Activated T-helper 1 cell treated with anti-CD3 and anti-CD28 coated beads, Interleukin-12 subunit alpha, Interleukin-12 subunit beta, Interleukin-2, Interleukin-4 antibody, amounts not matched to agents 30 ng/mL and 10 ng/mL and 1 ng/mL, durations not matched to agents 14 hours and 24 hours and 36 hours (primary cell): ENCODE measurements at places on chromosomes 4 and X.

GRCh38 chr4:155666344-155667221, at the start of gene GUCY1A1:
Gene GUCY1A1, plus strand, starts transcription at chr4:155666848. Its CDS starts 30,020 bp downstream, at chr4:155696868.
- no peak for DNase-seq

GRCh38 chr4:70992391-70992881, 1.0 kb upstream of the DCK start:
- DNase-seq: no peak

DNA sequence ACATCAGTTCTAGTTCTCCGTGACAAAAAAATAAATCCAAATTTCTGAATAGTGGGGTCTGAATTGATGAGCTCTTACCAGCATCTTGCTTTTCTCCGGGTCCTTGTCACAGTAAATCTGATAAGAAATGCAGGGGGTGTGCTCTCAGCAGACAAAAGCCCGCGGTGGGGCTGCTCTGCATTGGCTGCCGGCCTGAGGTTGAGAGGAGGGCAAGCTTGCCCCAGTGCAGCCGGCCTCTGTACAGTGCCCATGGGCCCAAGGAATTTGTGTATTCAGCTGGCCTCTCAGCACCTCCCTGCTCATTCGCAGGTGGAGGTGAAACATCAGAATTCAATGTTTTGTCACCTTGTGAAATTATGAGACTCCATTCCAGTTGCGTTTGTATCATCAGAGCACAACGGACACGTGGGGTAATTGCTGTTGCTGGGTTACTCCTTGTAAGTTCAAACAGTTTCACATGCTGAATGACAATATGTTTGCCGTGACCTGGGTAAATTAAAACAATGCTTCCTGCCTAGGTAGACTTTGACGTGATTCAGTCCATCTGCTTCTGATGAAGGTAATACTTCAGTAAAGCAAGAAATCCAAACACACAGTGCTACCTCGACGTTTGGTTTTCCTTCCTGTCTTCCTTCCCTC, 596.4 kb downstream of the MID1IP1 start:
- DNase-seq: no peak

DNA sequence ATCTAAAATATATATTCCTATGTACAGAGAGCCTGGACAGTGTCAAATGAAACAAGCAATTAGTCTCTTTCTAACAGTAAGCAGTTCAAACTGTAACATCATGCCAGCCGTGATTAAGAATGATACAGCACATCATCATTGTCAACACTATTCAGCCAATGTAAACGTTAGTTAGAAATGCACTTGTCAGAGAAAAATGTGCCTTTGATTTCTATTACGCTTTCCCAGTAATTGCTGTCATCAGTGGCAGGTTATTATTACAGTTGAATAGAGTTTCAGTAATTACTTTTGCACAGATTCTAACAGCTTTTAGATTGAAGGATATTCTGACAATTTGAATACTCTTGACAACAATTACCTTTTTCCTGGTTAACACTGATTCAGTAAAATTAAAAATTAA, 1007.1 kb downstream of the SH3BGRL start:
- DNase-seq: no peak

DNA sequence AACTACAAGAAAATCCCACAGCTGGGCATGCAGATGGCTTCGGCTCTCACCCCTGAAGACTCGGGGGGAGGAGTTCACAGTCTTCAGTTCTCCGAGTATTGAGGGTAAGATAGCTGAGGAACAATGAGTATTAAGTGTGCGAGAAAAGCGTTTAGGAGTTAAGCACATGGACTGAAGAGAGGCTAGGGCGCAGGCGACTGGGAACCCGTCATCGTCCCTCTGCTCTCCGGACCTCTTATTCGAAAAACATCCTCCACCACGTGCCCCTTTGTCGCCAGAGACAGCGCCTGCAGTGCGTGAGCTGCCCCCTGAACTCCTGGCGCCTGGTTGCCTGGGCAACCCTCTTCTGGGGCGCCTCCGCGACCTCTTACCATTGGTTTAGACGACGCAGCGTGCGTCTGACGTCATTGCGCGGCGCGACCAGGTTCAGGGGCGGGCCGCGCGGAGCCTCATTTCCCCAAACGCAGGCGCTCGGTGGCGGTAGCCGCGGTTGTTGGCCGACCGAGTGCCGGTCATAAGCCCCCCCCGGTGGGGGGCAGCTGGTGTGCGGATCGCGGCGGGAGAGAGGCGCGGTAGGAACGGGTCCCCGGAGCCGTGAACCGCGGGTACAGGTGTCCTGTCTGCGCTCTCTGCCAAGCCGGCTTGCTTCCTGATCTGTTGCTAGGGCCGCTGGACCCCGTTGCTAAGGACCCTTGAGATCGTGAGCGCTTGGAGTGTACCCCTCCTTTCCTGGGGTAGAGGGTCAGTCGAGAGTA, at the start of gene PACRGL:
PACRGL (plus strand) TSS at position 452 of the 755 bp plus-strand sequence. CDS start 4,024 bp downstream, outside the sequence.
- DNase-seq: peak; percentile 87

DNA sequence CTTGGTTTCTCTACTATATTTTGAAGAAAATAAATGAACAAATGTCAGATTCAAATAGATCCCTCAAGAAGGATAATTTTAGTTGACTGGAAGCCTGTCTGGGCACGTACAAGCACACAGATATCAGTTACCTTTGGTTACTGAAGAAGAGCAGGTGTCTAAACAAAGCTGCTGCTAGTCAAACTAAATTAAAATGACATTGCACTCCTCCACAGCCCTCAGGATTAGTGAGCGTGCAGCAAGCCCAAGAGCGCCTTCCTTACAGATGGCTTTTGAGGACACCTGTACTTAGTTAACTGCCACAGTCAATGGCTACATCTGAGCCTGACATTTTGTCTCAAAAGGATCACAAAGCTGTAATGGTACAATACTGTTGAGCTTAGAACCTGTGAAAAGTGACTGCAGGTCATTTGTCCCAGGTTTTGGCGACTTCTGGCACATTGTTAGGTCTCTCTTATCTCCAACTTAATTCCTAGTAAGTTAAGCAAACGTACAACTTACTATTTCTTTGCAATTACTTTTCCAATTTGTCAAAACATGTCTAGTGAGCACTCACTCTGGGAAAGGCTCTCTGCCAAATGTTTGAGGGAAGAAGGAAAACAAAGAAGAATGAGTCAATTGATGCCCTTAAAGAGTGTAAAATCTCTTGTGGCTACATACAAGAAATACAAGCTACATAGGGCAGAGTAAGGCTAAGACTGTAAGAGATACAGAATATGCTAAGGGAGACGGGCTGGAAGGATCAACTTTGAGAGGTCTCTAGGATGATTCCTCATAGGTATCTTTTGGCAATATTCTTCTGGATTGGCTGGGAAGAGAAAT, 25.6 kb upstream of the DAPP1 start:
- DNase-seq: no peak

DNA sequence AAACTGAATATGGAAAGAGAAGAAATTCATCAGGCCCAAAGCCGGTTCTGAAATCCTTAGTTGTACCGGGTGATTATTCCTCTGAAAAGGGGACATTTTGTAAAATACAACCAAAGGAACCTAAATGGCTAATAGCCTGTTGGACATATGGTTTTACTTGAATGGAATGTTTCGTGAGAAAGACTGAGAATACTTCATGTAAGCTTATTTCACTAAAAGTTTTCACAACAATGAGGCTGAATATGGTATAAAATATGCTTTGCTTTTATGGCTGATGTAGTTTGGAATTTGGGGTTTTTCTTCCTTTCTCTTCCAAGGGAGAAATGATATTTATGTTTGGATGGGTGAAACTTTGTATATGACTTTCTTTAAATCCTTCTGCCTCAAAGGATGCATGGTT, 2.7 kb downstream of the GRIA3 start:
- no peak for DNase-seq

- DNase-seq: no peak
Measured at GRCh38 chr4:766152-766515, 59.8 kb downstream of the CPLX1 start.

DNA sequence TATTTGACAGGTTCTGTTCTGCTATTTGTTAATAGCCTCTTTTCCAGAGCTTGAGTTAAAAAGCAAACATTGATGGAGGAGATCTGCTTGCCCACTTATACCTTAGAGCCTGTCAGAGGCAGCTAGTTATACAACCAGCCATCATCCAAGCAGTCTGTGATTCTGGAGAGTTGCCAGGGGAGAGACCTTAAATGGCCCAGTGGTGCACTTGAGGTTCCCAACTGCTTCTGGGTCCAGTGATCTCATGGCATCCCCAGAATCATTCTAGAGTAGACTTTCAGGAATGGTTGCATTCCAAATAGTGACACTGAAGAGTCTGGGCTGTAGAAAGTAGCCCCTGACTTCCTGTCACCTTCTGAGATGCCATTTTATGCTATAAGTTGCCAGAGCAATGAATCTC, 160.7 kb downstream of the FHIP1A start:
- no peak for DNase-seq

GRCh38 chr4:108224611-108225053, 55.9 kb upstream of the LEF1 start:
- no peak for DNase-seq

- no peak for DNase-seq
Measured at GRCh38 chr4:165191348-165191656, 16.1 kb upstream of the KLHL2 start.

DNA sequence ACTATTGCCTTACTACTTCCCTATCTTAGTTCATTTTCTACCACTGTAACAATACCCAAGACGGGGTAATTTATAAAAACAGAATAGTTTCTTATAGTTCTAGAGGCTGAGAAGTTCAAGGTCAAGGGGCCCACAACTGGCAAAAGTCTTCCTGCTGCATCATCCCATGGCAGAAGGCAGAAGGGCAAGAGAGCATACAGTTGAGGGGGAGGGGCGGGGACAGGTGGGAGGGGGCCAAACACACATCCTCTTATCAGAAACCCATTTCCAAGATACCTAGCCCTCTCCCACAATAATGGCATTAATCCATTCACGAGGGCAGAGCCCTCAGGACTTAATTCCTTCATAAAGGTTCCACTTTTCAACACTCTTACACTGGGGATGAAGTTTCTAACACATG, 690.2 kb downstream of the ADGRL3 start:
- DNase-seq: no peak

GRCh38 chrX:115892056-115892708, 278.4 kb upstream of the AGTR2 start:
- DNase-seq: no peak

DNA sequence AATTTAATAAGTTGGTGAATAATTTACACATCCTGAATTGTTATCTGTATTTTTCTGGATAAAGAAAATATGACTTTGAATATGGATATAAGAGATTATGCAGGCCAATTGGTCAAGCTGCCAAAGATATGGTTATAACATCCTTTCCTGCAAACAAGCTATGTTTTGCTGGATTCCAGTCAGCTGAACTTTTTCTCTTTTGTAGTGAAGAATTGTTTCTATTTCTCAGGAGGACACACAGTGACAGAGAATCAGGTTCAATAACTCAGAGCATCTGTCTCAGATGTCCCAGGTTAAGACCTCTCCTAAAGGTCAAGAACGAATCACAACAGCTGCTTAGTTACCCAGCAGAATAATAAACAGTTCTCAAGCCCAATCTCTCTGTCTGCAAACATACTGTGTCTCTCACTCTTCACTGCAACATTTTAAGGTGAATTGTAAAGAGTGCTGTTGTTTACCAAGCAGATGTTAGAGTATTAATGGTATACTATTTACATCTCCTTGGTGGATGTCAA, 189.5 kb upstream of the ANKRD50 start:
- DNase-seq: no peak

- DNase-seq: no peak
Measured at GRCh38 chrX:134933248-134933647, 57.5 kb upstream of the SMIM10 start.

DNA sequence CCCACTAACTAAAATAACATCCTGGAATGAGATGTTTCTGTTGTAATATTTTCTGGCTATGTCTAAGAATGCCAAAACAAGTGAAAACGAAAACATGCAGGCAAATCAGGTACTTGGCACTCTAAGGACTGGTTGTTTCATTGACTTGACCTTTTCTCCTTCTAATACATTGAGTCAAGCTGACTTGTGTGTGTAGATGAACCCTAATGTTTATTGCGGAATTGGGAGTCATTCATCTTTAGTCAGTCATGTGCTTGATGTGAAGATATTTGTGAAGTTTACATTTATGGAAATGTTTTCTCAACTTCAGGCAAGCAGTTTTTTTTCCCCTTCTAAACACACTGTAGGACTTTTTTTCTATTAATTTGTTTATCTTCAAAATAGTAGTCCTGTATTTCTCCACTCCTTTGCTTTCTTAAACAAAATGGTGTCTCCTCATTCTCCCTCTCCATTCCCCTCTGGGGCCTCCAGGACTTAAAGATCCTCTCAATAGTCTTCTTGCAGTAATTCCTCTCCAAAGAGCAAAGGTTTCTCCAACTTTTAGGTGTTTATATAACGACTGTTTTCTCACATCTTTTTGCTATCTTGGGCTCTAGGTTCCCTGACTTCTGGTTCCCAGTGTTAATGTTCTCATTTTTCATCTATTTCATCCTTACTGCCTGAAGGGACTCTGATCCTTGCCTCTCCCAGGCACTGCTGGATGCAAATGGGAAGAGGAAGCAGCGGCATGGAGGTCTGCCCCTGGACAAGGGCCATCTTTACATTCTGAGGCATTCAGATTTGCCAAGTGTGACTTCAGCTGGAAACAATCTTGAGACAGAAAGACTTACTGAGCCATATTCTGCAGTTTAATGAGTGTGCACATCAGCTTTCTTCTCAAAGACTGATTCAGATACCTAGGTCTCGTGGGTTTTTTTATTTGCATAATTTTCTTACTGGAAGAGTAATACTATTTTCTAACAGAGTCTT, 166.4 kb downstream of the ARHGAP6 start:
- no peak for DNase-seq

DNA sequence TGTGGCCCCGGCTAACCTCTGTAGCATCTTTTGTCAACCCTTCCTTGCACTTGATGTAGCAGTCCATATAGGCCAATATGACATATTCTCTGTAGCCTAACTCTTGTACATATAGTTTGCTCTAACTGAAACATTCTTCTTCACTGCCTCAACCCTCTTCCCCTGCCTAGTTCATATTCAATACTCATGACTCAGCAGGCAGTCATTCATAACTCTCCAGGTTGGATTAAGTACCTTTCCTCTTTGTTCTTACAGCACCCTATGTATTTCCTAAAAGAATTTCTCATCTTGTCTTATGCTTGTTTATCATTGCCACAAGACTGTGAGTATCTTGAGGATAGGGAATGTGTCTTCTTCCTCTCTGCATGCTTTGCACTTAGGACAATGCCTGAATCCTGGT, 76.9 kb downstream of the TMLHE start:
- no peak for DNase-seq

GRCh38 chr4:155403886-155404285, 27.1 kb upstream of the MAP9 start:
- DNase-seq: no peak

- peak; percentile 29 for DNase-seq
Measured at GRCh38 chrX:56248492-56248891, 16.3 kb downstream of the KLF8 start.
